ENCODE measurements at places on chromosomes 12 and 14.
A peak's percentile ranks its signal among the peaks of the same experiment; 100 is the strongest.

- no peak for DNase-seq
These were observed 49.2 kb downstream of the DUSP16 start for GRCh38 chr12:12513416-12514006.

DNA sequence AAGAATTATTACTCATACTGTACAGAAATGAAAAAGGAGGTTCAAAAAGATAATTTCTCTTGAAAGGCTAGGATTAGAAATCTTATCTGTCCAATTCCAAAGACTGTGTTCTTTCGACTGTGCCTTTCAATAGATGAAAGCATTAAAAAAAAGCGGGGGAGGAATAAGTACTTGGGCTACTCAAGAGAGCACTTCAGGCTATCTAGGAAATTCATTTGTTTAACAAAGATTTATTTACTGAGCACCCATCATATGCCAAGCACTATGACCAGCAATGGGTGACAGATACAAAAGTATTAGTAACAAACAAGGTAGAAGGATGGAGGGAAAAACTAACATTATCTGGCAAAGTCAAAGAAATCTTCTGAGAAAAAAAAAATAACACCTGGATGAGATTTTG, 37.4 kb downstream of the SENP1 start:
- no peak for DNase-seq

GRCh38 chr12:1796515-1797010, 23.8 kb upstream of the LRTM2 start:
- peak; percentile 15 for DNase-seq

- DNase-seq: no peak
These were observed 118.8 kb downstream of the SCARB1 start for GRCh38 chr12:124744659-124745464.

DNA sequence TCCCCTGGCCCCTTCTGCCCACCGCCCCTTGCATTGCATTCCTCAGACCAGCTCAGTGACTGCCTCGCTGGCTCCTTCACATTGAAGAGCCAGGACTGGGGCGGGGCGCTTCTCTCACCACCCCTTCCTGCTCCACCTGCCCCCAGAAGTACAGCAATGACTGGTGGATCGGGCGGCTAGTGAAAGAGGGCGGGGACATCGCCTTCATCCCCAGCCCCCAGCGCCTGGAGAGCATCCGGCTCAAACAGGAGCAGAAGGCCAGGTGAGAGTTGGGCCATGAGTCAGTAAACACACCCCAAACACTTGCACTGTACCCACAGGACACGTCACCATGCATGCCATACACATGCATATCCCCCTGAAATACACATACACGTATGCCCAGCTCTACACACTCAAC, 5.8 kb downstream of the CACNB3 start:
- DNase-seq: no peak

DNA sequence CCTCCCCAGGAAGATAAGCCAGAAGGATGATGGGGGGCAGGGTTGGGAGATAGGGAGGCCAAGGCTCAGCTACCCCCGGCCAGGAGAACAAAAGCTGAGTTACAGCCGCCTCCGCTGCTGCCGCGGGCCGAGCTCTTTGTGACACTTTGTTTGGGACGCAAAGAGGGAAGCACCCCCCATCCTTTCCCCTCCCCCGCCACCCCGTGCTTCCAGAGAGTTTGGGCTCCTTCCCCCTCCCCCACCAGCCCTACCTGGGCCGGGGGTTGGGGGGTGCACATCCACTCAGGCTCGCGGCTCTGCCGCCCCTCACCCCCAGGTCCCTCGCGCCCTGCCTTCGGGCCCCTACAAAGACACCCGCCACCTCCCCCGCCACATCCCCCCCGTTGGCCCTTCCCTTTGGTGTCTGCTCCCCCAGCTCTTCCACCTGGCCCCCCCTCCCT, 799 bp downstream of the ZNF219 start:
- no peak for DNase-seq

All from stimulated activated CD4-positive, alpha-beta T cell treated with anti-CD3 and anti-CD28 coated beads, Interleukin-2, amount 100 ng/mL, for 4 hours (primary cell).